Small intestine (tissue), 16 donors: ENCODE measurements at places on chromosomes 1 and 21.

- DNase-seq: peak; percentile 39
Observed at GRCh38 chr1:212782422-212783154, 9.0 kb downstream of the NSL1 start.

DNA sequence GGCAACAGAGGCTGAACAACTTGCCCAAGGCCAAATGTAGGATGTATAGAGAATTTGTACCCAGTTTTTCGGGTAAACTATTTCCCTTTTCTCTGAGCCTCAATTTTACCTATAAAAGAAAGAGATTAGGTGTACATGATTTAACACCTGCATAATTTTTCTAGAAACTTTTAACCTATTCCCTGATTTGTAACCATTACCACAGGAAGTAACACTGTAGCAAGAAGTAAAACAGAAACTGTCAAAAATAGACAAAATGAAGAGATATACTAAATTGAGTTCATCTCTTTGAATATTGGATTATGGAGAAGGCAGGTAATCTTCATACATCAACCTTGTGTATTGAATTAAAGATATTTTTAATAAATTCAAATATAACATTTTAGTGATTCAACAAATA lies 136.2 kb downstream of the ZC3H11B start:
- no peak for DNase-seq

DNA sequence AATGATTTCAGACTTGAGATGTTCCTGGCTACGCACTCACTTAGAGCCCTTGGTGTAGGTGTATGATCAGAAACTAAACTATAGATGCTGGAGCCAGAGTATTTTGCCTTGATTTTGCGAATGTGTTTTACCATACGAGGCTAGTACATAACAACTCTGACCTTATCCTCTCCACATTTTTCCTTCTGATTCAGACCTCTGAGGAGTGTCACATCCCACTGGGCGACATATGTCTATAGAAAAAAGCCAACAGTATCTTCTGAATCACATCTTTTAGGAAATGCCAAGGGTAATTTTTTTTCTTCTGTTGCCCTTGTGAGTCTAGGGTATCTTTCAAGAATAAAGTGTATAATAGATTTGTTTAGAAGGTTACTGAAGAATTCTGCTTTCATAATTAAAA lies 49.6 kb downstream of the AK4 start:
- no peak for DNase-seq

GRCh38 chr21:42973309-42973990 lies 912 bp upstream of the PKNOX1 start:
- DNase-seq: no peak

DNA sequence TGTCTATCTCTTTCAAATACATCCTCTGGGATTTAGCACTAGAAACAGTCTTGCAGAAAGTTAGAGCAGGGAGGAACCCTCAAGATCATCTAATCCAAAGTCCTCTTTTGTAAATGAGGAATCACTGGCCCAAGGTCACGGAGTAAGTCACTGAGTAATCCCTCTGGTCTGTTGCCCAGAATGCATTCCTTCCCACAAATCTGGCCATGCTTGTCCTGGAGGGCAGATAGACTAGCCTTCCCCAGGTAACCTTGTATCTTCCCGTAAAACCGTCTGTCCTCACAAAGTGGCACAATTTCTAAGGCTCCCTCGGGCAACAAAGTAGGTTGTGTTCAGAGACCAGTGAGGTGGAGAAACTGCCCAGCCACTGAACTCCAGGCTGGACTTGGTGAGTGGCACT lies 46.2 kb downstream of the DDR2 start:
- peak; percentile 21 for DNase-seq

DNA sequence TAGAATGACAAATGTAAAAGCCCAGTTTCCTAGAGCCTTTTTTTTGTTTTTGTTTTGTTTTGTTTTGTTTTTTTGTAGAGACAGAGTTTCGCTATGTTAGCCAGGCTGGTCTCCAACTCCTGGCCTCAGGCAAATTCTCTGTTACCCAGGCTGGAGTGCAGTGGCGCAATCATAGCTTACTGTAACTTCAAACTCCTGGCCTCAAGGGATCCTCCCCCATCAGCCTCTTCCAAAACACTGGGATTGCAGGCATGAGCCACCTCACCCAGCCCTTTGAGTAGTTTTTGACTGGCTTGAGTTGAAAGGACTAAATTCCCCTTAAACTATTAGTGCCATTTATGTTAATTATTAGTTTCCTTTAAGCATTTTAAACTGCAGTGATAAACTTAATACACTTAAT lies 28.8 kb upstream of the ZBTB18 start:
- DNase-seq: no peak

DNA sequence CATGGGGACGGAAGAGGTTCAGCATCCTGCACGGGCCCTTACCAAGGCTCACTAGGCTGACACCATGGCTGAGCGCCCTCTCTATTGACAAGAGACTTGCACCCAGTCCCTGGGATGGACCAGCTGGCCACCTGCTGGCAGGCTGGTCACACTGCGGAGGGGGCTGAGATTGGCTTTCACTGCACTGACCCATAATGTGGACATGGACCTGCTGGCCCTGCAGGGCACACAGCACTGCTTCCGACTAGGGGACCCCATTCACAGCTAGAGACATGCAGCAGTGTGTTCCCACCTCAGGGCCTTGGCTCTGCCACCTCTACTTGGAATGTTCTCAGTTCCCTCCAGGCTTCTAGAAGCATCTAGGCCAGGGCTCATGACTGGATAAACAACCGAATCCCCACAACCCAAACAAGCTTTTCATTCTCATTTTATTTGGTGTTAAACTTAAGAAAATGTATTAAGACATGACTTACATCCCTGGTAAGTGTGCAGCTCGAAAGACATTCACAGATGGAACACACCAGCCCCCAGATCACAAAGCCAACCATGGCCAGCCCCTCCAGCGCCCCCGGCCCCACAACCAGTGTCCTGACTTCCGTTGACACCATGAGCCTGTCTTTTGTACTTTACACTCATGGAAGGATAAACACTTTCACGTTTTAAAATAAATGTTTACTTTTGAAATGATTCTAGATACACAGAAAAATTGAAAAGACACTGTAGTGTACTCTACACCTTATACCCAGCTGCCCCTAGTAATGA lies 9.3 kb upstream of the SRARP start:
- peak; percentile 60 for DNase-seq

GRCh38 chr1:14939527-14940284 lies 213.8 kb upstream of the TMEM51 start:
- DNase-seq: no peak

DNA sequence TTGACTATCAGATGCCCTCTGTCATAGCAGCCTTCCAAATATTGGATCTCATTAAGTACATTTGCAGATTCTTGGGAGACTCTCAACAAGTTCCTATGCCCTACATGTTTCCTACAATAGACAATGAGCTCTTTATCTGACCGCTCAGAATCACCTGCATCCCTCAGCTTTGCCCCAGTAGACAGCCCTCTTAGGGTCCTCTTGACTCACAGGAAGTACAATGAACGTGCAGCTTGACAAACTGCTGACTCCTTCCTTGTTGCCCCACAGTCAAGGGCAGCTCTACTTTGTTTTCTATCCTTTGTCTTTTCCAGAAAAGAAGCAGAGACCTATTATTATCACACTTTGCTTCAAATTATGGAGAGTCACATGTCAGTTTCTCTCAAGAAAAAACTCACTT lies 27.6 kb downstream of the SLC44A5 start:
- no peak for DNase-seq

GRCh38 chr1:163346326-163346870 lies 24.6 kb downstream of the NUF2 start:
- DNase-seq: no peak

DNA sequence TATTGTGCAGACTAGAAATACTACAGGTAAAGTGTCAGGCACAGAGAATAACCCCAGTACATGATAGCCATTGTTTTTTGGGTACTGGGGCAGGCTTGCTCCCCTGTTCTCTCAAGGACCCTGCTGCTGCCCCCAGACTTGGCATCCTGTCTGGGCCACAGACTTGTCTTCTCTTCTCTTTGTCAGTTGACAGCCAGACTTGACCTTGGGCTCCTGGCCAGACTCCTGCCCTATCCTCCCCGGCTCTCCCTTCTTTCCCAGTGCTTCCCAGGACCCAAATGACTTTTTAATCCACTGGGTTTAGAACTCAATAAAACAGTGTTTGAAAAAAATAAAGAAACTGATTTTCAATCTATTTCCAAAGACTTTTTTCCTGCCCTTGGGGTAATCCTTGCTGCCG lies 43.2 kb downstream of the ZSCAN20 start:
- no peak for DNase-seq

- DNase-seq: no peak
Observed at GRCh38 chr1:64005801-64006200, 197.6 kb upstream of the UBE2U start.

DNA sequence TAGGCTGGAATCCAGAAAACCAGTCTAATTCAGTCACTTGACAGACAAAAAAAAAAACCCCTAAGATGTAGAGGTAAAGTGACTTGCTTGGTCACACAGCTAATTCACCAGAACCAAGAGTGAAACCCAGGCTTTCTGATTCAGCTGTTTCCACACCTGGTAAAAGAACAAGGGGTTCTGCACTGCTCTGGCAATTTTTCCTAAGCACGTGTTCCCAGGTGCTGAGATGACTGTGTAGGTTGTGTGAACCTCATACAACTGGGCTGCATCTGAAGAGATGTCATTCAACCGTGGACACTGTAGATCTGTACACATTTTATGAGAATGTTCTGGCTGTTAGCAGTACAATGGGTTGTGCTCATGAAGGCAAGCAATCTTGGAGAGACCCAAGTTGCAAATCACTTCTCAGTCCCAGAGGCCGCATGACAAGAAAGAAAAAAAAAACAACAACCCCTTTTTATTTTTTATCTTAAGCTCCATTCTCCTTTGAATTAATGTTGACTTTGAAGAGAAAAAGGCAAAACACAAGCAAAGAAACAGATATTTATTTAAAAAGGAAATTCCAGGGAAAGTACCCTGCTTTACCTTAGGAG lies 95.4 kb downstream of the INTS7 start:
- DNase-seq: no peak

DNA sequence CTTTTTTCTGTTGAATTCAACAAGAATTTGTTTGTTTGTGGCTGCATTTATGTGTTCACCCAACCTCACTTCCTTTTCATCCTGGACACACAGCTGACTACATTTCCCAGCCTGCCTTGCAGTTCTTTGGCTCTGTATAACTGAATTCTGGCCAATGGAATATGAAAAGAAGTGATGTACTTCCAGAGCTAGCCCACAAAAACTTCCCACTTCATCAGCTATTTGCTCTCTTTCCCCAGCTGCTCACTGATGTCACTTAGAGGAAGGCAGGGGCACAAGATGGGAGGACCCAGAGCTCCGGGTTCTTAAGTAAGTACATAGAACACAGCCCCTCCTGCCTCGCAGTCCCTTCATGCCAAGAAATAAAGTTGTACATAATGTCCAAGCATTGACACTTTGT lies 235.0 kb upstream of the FGGY start:
- DNase-seq: no peak

GRCh38 chr21:26916799-26917198 lies 50.1 kb downstream of the ADAMTS5 start:
- no peak for DNase-seq

GRCh38 chr1:246647113-246647512 lies 77.1 kb upstream of the SCCPDH start:
- peak; percentile 52 for DNase-seq

DNA sequence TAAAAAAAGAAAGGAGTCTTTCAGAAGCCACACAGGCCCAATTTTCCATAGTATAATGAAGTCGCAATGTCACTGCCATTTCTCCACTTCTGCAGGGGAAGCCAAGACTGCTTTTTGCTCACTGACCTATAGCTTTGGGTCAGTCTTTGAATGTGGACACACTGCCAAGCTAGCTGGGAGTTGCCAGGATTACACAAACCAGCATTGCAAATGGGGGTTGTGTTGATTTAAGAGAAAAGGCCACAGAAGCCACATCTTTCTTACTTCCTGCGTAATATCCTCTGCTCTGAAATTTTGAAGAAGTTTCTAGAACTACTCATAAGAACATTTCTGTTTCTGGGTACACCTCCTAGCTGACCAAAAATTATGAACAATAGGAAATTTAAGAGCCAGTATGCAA lies 45.8 kb upstream of the SAMSN1 start:
- DNase-seq: peak; percentile 48

DNA sequence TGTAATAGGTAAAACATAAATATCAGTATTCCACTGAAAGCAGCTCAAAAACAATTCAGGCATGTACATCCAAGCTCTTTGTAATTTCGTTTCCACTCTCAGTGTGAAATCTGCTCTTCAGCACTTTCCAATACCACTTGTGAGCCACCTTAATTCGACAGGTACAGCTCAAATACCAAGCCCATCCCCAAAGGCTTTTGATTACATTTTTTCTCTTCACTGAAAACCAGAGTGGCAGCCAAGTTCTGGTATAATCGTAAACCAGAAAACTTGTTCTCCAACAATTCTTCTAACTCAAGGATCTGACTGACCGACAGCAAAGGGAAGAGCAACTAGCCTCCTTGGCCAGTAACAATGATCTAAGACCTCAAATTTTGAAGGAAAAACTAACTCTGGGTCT lies 36.8 kb downstream of the FBXO42 start:
- no peak for DNase-seq

GRCh38 chr1:41689139-41689538 lies 204.7 kb upstream of the EDN2 start:
- DNase-seq: no peak

DNA sequence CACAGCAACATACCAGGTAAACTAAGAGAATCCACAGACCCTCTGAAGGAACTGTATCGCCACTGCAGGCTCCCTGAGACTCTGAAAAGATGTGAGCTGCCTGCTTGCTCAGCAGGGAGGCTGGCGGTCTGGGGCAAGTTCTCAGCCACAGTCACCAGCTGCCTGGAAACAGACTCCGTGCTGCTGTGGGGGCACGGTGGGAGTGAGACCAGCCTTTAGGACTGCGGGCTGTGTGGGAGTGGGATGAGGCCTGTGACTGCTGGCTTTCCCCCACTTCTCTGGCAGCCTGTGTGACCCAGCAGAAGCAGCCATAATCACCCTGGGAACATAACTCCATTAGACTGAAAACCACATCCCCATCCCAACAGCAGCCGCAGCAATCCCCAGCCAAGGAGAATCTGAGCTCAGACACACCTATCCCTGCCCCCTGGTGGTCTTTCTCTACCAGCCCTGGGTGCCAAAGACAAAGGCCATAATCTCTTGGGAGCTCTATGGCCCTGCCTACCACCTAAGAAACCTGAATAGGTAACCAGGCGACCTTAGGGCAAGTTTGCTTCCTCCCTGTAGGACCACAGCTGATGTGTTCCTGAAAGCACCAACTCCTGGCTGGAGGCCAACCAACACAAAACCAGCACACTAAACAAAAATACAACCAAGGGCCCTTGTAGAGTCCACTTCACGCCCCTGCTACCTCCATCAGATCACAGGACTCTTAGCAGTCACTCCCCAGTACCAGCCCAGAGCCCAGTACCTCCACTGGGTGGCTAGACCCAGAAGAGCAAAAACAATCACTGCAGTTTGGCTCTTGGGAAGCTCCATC lies 151.5 kb downstream of the SMYD3 start:
- DNase-seq: no peak

DNA sequence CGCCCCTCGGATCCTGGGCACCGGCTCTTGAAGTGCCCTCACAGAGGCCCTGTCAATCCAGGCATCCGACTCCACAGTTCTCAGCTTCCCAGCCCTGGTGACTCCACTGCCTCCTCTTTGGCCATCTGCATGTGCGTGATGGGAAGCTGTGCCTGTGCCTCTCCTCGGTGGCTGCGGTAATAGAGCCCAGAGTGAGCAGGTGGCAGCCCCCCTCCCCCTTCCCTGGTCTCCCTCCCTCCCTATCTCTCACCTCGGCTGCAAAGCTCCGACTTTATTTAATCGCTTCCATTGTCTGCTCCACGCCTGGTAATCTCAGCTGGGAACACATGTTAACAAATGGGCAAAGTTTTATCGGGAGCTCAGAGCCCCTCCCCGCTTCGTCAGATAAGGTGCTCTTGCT lies 91.9 kb downstream of the IGSF21 start:
- DNase-seq: no peak
